ENCODE measurements at places on chromosomes 16 and 17.
A peak's percentile ranks its signal among the peaks of the same experiment; 100 is the strongest.

DNA sequence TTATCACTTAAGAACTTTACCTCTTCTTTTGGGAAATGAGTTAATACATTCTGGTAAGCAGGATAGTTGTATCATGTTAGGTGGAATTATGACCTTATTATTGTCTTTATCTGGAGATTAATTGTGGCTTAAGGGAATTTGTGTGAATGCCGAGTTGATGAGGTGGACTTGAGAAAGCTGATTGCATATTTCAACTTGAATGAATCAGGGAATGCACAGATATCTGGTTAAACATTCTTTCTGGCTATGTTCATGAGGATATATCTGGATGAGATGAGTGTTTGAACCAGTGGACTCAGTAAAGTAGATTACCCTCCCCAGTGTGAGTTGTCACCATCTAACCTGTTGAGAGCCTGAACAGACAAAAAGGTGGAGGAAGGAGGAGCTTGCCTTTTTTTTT, 326.1 kb upstream of the GOT2 start:
- H3K27me3 ChIP-seq, result no peaks in the 10 kb centered on the region
- peaks cover 4% of the 10 kb centered on the region for H3K36me3 ChIP-seq
- H3K4me1 ChIP-seq, result peaks cover 29% of the 10 kb centered on the region

DNA sequence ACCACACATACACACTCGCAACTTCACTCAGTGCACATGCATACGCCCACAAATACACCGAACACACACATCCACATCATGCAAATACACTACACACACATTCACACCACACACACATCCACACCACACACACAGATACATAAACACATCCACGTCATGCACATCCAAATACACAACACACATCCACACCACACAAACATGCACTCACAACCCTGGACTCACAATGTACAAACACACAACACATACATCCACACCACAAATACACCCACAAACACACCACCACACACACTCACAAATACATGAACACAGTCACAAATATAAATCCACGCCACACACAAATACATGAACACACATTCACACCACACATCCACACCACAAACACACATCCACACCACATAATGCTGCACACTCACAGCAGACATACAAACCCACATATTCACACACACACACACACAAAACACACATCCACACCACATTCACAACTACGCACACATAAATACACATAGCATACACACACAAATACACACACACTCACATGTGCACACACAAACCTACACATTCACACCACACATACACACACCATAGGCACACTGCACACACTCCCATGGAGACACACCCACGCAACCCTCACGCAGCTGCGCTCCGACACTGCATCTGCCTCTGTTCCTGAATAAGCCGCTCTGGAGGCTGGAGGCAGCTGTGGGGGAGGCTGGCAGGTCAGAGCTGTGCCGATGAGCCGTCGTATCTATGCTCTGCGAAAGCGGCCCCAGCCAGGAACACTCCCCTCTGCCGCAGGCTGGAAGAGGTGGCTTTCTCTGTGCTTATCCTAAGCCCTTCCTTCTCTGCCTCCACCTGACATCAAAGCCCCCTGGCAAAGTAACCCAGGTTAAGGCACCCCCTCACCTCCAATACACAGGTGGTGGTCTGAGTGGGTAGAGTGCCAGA, 141.8 kb downstream of the GRIN2A start:
- H3K27ac ChIP-seq, result no peak overlapping the region
- H3K36me3 ChIP-seq, result no peaks in the 10 kb centered on the region
- no peak overlapping the region for H3K4me3 ChIP-seq
- H3K27me3 ChIP-seq, result peaks cover 9% of the 10 kb centered on the region
- H3K4me1 ChIP-seq, result peaks cover 2% of the 10 kb centered on the region

DNA sequence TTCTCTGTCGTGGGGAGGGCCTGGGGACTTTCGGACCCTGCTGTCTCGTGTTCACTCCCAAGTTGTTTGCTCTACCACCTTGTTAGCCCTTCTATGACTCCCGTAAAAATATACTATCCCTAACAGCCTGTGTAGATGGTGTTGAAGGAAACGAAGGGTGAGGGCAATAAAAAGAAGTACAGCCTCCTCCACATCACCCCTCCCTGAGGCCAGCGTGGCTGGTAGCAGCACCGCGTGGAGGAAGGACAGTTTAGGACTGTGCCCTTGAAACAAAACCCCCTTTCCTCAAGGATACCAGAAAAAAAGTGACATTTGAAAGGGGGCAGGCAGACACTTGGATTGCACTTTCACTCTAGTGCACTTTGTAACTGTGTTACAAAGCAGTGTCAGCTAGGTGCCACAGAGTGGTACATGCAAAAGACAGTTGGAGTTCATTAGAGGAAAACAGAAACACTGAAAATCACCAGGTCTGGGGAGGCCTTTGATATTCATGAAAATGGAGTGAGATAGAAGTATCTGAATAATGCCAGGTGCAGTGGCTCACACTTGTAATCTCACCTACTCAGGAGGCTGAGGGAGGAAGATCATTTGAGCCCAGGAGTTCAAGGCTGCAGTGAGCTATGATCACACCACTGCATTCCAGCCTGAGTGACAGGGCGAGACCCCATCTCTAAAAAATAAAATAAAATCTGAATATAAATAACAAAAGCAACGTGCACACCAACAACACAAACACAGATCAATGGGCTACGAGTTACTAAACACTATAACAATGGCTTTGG, 53.8 kb downstream of the TBX4 start:
- DNase-seq, result no peak
- no peaks in the 10 kb centered on the region for H3K27me3 ChIP-seq
- H3K27ac ChIP-seq, result no peak overlapping the region
- no peaks in the 10 kb centered on the region for H3K36me3 ChIP-seq
- no peak overlapping the region for H3K4me3 ChIP-seq

GRCh38 chr17:57638284-57638683, 106.8 kb downstream of the CCDC182 start:
- DNase-seq, result no peak
- H3K4me3 ChIP-seq, result no peak overlapping the region
- peaks cover 22% of the 10 kb centered on the region for H3K36me3 ChIP-seq
- H3K27me3 ChIP-seq, result peaks cover 1% of the 10 kb centered on the region
- no peak overlapping the region for H3K27ac ChIP-seq
- H3K4me1 ChIP-seq, result peaks cover 38% of the 10 kb centered on the region

- no peak for DNase-seq
- H3K4me3 ChIP-seq, result peak overlapping the region; percentile 13
- H3K4me1 ChIP-seq, result peaks cover 50% of the 10 kb centered on the region
- no peaks in the 10 kb centered on the region for H3K27me3 ChIP-seq
- H3K36me3 ChIP-seq, result peaks cover 48% of the 10 kb centered on the region
Observed at GRCh38 chr16:27334838-27335237, 21.1 kb downstream of the IL4R start.

- no peak overlapping the region for H3K27ac ChIP-seq
- H3K27me3 ChIP-seq, result no peaks in the 10 kb centered on the region
- DNase-seq, result no peak
- no peak overlapping the region for H3K4me3 ChIP-seq
Observed at GRCh38 chr17:65690626-65691310, 129.3 kb upstream of the AXIN2 start.

DNA sequence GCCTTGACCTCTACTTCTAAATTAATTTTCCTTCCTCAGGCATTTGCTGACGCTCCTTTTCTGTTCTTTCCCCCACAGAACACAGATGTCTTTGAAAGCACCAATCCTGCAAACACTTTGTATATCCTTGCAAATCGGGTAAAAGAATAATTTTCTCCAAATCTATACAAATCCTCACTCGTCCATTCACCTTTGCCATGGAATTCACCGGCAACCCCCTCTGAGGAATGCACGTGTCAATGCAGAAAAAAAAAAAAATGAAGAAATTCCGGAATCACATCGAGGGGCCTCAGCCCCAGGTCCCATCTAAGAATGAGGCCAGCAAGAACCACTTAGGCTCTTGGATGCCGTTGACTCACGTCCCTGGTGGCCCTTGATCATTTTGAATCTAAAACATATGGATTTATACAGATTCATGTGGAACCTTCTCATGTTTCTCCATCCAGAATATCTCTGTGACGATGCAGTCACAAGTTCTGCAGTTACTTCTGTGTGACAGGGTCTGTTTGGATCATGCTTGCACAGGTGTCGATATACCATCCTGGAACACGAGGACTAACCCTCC, 136.9 kb downstream of the RBFOX3 start:
- no peak overlapping the region for H3K27ac ChIP-seq
- DNase-seq, result no peak
- H3K36me3 ChIP-seq, result peaks cover 15% of the 10 kb centered on the region
- H3K27me3 ChIP-seq, result peaks cover 6% of the 10 kb centered on the region

DNA sequence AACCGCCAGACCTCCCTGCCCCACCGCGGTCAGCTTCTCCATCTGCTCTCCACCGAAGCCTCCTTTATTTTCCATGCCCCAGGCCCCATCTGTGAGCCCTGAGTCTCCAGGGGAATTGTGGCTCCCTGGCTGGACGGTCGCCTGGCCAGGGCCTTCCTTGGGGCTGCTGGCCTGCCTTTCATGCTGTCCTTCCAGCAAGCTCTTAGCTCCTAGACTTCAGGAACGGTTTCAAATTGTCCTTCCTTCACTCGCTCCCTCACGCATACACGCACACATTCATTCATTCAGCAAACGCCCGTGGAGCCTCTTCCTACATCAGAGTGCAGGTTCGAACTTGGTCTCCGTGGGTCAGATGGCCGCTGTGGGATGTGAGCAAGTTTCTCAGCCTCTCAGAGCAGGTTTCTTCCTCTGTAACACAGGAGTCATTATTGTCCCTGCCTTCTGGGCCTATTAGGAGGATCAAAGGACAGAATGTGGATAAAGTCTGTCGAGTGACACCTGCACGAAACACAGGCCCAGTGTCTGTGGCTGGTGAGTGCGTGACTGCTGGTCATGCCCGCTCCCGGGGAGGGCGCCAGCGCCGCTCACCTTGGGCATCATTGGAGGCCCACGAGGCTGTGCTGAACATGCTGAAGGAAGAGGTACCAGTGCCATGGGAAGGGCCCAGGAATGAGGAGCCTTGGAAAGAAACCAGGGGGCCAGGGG, 18.7 kb upstream of the GSE1 start:
- H3K36me3 ChIP-seq, result peaks cover 4% of the 10 kb centered on the region
- DNase-seq, result no peak
- H3K27ac ChIP-seq, result no peak overlapping the region
- H3K27me3 ChIP-seq, result peaks cover 3% of the 10 kb centered on the region
- H3K4me1 ChIP-seq, result peaks cover 13% of the 10 kb centered on the region

- H3K4me1 ChIP-seq, result no peaks in the 10 kb centered on the region
- no peaks in the 10 kb centered on the region for H3K27me3 ChIP-seq
- no peak for DNase-seq
- H3K36me3 ChIP-seq, result no peaks in the 10 kb centered on the region
- H3K27ac ChIP-seq, result no peak overlapping the region
Observed at GRCh38 chr16:75921281-75921680, 195.0 kb upstream of the CPHXL start.

DNA sequence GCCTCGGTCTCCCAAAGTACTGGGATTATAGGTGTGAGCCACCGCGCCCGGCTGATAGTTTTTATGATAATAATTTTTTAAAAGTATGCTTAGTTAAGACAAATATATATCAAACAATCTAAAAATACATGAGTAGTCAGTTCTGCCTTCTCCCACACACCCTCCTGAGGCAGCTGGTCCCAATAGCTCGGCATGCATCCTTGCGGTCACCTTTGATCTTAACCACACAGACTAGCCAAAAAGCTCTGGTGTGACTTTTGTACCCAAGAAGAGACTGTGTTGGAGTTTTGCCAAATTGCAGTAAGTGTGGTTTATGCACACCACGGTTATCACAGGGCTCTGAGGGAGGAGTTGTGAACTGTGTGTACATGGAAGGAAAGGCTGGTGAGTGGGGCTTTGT, 25.6 kb downstream of the ATP6V0A1 start:
- DNase-seq, result no peak
- H3K4me3 ChIP-seq, result no peak overlapping the region
- no peaks in the 10 kb centered on the region for H3K27me3 ChIP-seq
- peaks cover 18% of the 10 kb centered on the region for H3K4me1 ChIP-seq

DNA sequence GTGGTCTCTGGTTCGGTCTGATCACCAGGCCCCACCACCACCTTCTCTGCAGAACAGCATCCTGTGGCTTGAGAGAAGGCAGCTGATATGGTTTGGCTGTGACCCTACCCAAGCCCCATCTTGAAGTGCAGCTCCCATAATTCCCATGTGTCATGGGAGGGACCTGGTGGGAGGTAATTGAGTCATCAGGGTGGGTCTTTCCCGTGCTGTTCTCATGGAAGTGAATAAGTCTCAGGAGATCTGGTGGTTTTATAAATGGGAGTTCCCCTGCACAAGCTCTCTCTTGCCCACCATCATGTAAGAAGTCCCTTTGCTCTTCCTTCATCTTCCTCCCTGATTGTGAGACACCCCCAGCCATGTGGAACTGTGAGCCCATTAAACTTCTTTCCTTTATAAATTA, 352.3 kb upstream of the CDH5 start:
- no peak overlapping the region for H3K27ac ChIP-seq
- peaks cover 24% of the 10 kb centered on the region for H3K27me3 ChIP-seq
- H3K4me3 ChIP-seq, result no peak overlapping the region
- no peaks in the 10 kb centered on the region for H3K36me3 ChIP-seq

DNA sequence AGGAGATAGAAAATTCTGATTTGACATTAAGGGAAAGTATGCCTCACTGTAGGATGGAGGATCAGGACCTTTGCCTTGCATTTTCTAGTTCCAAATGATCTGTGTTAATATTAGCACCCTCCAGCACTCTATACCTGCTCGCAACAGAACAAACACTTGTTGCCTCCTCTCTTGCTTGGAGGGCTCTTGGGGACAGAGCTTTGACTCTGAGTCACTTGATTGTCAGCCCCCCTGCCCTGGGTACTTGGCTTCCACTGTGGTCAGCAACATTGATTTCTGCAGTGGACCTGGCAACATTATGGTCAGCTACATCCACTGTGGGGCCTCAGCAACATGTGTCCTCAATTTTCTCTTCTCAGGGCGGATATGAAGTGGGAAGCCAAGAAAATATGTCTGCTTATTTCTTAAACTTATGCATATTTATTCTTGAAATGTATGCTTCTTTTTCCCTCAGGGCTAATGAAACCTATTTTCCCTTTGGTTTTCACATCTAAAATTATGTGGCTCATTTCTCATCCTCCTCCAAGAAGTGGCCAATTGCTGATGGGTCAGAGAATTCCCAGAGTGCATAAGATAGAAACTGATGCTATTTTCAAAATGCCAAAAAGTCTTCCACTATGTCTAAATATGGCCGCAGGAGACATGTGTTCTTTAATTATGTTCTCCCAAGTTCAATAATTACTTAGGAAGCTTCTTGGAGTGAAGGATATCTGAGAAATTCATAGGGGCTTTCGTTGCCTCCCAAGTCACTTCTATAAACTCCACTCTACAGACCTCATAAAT, 94.6 kb upstream of the SMIM36 start:
- H3K27ac ChIP-seq, result no peak overlapping the region
- no peaks in the 10 kb centered on the region for H3K36me3 ChIP-seq
- DNase-seq, result no peak
- H3K4me3 ChIP-seq, result no peak overlapping the region

GRCh38 chr16:13077816-13078215, 176.4 kb downstream of the SHISA9 start:
- H3K36me3 ChIP-seq, result no peaks in the 10 kb centered on the region
- no peak overlapping the region for H3K4me3 ChIP-seq
- H3K27ac ChIP-seq, result no peak overlapping the region
- no peak for DNase-seq
